ENCODE measurements at places on chromosomes 5 and 9.

DNA sequence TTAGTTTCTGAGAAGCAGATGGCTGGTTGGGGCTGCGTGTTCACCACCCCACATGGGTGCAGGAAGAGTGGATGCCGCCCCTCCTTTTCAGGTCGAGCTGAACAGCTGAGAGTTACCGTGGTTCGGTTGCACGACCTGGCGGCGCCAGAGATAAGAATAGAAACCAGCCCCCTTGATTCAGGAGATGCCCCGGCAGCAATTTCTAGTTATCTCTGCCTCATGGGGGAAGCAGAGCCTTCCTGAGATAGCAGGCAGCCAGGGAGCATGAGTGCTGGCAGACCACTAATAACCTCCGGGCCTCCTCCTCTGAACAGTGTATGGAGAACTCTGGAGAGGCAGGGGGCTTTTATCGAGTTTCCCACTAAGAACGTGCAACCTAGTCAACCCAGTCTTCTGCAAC is 177.8 kb downstream of the NSG2 start:
- DNase-seq: no peak

GRCh38 chr9:68728731-68729130 is 23.7 kb downstream of the PIP5K1B start:
- DNase-seq: no peak

GRCh38 chr5:3197304-3198073 is 398.1 kb upstream of the IRX1 start:
- no peak for DNase-seq

DNA sequence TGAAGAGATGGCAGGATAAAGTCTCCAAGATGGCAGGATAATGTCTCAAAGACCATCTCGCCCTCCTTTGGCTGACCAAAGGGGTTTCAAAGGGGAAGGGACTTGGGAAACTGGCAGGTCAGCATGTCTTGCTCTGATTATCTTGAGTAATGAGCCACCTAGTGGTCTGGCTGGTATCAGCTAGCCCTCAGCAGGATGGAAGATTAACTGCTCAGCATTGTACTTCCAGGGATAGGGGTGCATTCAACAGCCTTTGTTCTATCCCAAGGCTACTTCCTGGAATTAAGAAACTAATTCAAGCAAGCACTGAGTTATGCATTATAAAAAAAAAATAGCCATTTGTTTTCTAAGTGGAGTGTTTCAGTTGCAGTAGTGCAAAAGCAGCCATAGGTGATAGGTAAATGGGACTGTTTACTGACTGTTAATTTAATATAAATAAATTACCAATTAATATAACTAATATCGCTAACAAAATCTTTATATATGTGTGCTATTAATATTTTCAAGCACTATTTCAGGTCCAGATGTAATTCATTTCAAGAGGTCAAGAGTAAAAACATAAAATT is 555.5 kb downstream of the CDH9 start:
- no peak for DNase-seq

- no peak for DNase-seq
Measured at GRCh38 chr9:98989036-98990000, 45.6 kb downstream of the COL15A1 start.

DNA sequence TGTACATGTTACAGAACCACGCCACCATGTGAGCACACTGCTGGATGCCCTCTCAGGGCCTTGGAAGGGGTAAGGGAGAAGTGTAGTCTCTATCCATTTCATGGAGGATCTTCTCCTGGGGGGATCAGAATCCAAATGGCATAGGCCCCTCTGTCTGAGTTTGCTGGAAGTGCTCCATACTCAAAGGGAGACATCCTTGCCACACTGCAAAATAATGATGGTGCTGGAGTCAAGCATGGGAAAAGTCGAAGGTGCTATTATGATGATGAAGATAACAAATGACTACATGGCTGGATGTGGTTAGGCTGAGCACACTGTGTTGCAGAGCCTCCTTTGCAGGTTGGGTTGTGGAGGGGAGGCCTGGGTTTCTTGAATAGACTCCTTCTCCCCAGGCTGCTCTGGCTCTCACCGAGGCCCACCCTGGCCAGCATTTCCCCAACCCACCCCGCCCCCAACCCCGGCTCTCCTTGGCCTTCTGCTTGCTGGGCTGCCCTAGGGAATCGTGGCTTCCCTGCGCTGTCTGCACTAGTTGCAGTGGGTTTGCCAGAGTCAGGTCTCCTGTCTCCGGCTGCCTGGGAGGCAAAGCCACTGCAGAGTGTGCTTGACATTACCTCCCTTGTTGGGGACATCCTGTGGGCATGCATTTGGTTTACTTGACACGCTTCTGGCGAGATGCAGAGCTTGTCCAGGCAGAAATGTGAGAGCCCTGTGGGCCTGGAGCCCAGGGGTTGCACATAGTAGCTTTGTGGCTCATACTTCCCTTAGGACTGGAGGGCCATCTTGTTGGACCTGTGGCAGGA is 3.0 kb downstream of the MVB12B start:
- DNase-seq: no peak

DNA sequence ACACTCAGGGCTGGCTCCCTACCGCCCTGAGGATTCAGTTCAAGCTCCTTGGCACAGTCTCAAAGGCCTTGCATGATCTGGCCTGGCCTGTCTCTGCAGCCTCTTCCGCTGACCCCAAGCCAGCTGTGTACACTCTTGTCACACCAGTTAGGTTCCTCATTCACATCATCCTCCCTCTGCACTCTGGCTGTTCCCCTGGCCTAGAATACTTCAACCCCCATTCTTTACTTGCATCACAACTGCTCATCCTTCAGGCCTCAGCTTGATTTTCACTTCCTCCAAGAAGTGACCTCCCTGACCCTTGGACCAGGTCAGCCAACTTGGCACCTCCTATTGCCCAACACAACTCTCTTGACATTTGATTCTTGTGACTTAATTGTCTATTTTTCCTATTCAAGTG is 18.9 kb upstream of the PFDN1 start:
- DNase-seq: no peak

DNA sequence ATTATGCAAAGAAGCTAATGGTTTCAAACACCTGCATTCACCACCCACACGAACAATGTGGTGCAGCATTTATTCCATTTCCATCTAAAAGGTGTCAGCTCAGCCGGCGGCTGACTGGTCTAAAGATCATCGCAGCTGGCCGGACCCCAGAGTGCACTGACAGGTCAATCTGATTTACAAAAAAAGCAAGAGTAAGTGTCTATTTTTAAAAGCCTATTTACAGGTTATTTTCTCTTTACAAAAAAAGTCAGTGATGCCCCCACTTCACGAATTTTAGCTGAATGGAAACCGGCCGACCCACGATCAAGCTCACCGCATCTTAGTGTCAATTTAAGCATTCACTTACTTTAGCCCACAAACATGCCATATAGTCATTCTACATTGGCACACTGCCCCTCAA is 58.3 kb downstream of the SEMA4D start:
- no peak for DNase-seq

- DNase-seq: no peak
Measured at GRCh38 chr9:127463911-127464310, 12.6 kb downstream of the LRSAM1 start.

All from activated CD4-positive, alpha-beta T cell treated with anti-CD3 and anti-CD28 coated beads for 4 hours (primary cell).